Suppressor macrophage treated with lipopolysaccharide for 1 hour (primary cell): ENCODE measurements at places on chromosomes 3 and 15.

DNA sequence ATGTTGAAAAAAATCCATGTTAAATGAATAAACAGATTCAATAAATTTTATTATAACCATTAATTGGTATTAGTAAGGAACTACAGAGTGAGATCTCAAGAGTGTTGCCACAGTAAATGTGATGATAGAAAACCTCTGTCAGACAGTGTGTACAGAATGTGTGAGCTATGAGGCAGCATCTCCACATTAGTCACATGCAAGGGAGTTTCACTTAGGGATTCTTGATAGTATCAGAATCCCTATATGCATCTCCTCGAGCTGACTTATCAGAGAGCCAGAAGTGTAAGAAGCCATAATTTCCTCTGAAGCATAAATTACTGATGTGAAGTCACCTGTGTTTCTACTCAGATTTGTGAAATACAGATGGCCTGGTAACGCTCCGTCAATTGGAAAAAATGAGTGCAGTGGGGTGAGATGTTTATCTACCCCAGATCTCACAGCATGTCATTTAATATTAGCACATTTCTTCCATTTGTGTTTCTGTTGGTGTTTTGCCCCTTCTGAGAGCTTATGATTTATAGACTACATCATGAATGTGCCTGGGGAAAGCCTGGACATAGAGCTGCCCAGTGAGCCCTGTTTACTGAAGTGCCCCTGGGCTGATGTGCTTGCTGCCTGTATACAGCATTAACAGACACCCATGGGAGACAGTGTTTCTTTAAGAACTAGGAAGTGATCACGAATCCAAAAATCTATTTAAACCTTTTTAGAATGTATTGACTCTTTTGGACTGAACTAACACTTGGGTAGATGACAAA is 262.4 kb downstream of the CPNE4 start:
- DNase-seq: no peak

DNA sequence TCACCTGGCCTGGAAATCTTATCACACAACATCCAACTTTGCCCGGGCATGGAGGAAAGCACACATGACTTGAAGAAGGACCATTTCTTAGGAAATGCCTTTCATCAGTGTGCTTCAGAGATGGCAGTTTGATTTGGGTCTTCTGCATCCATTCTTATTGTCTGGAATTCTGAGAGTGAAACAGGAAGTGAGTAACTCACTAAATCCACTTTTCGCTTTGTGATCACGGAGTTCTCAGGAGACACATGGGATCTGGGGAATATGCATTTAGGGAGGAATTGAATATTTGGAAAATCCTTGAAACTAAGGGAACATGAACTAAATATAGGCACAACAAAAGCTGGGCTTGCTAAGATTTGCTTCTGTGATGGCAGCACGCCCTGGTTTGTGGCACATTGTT is 212.5 kb upstream of the FEZF2 start:
- no peak for DNase-seq

GRCh38 chr3:47413751-47414150 is 32.9 kb downstream of the PTPN23 start:
- no peak for DNase-seq

DNA sequence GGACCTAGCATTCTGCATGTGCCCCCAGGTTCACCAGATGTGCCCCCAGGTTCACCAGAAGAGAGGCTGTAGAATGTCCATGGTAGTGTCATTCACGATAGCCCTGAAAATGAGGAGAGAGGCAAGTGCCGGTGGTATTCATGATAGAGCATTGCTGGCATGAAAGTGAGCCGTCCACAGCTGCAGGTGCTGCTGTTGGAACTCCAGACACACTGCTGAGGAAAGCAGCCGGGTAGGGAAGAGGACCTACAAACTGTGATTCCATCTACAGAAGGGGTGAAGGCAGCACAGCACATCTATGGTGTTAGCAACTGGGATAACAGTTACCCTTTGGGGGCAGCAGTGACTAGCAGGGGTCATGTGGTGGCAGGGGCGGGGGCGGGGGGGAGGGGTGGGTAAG is 125.0 kb upstream of the PLXNA1 start:
- no peak for DNase-seq

GRCh38 chr15:77515613-77516012 is 94.9 kb downstream of the HMG20A start:
- DNase-seq: no peak

DNA sequence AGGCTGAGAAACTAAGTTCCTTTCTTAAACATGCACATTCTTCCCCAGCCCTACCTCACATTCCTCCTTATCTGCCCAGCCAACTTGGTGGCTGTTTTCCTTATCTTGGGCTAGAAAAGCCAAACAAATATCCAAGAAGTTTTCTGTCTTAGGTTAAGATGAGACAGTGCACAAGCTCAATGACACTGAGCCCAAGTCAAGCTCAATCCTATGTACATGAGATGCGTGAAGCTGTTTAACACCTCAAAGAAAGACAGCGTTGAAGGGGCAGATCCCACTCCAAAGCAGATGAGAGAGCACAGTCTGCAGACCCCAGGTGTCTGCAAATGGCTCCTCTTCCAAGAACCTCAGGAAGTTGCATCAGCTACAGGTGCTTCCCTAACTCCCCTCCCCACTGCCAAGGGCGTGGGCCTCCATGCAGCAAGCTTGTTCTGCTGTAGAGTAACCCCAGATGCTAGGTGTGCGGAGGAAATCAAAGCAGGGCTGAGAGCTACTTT is 16.6 kb downstream of the LRRC2 start:
- DNase-seq: no peak

DNA sequence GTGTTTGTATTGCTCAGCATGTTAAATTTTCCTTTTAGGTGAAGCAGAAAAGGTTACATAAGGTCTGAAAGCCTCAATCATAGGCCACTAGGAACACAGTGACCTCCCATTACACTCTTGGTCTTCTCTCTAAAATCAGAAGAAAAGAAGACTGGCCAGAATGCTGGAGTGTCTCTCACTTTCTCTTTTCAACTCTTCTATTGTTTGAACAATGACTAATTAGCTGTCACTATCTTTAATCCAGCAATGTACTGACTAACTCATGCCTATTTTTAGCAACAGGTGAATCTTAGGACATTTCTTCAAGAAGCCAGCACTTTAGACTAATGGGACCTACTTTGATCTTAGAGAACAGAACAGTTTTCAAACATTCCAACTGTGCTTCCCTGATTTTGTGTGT is 142.8 kb downstream of the TGFBR2 start:
- no peak for DNase-seq

- no peak for DNase-seq
These were observed 562.1 kb downstream of the IGSF11 start for GRCh38 chr3:118472586-118472985.

GRCh38 chr15:98855067-98855814 is 152.4 kb downstream of the PGPEP1L start:
- no peak for DNase-seq

DNA sequence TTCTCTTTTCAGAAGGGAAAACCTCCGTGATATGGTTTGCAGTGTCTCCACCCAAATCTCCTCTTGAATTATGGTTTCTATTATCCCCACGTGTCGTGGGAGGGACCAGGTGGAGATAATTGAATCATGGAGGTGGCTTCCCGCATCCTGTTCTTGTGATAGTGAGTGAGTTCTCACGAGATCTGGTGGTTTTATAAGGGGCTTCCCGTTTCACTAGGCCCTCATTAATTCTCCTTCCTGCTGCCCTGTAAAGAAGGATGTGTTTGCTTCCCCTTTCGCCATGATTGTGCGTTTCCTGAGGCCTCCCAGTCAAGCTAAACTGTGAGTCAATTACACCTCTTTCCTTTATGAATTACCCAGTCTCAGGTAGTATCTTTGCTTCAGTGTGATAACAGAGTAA is 692.7 kb upstream of the GRM7 start:
- peak; percentile 7 for DNase-seq

DNA sequence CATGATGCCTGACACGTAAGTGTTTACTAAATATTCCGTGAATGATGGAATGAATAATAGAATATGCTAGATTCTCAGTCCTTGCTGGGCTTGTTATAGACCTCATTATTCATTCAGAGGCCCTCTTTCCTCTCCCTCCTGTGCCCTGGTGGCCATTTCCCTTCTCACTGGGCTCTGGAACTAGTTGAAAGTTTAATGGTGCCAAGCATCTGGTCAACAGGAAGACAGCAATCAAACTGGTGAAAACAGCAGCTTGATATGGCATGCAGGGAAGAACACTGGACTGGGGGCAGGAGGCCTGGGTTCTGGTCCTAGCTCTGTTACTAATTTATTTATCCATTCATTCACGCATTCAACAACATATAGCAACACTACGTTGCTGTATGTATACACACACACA is 3.7 kb upstream of the APOD start:
- no peak for DNase-seq

DNA sequence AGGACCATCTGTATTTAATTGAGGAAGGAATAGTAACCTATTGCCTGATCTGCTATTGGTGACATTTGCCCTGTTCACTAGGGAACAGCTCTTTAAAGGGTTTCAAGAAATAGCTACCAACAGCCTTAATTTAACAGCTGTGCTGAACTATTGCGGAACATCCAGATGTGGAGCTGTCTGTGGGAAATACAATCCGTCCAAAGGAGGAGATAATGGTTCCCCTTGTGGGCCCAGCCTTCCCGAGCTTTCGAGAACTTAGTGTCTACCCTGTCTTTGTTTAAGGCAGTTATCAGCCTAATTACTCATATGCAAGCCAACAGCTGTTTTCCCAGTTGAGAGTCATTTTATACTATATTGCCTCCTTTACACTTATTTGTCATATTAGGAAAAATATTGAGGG is 398.6 kb downstream of the WDR72 start:
- no peak for DNase-seq

GRCh38 chr15:93466380-93466779 is 377.4 kb upstream of the RGMA start:
- DNase-seq: no peak

- no peak for DNase-seq
These were observed 27.6 kb downstream of the ZNF860 start for GRCh38 chr3:32009101-32009500.

DNA sequence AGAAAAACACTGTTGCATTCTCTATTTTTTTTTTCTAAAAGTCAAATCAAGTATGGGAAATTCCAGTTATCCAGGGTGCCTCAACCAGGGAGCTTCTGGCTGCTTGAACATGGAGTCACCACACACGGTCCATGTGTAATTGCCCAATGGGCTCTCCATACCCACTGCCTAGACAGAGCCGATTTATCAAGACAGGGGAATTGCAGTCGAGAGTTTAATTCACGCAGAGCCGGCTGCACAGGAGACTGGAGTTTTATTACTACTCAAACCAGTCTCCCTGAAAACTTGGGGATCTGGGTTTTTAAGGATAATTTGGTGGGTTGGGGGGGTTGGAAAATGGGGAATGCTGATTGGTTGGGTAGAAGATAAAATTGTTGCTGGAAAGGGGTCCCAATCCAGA is 149.8 kb downstream of the TJP1 start:
- no peak for DNase-seq

GRCh38 chr15:74621546-74621920 is 5.9 kb downstream of the CLK3 start:
- no peak for DNase-seq

DNA sequence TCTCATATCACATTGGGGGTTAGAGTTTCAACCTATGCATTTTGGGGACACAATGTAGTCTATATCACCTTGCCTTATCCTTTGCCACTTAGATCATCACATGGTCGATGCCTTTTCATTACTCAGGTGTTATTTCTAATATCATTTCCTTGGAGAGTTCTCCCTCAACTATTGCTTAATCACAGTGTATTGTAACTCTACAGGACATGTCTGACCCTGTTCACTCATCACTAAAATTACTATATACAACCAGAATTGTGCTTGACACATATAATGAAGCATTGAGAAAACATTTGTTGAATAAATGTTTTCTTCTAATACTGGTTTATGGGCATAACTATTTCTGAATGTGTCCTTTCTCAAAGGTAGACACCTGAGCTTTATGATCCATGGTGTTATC is 207.4 kb downstream of the EPHA6 start:
- no peak for DNase-seq

- peak; percentile 17 for DNase-seq
These were observed 788 bp upstream of the DLG1 start for GRCh38 chr3:197298945-197299854.
